Fibroblast of the aortic adventitia (primary cell): ENCODE measurements at places on chromosomes 16 and 17.
A peak's percentile ranks its signal among the peaks of the same experiment; 100 is the strongest.

GRCh38 chr16:8751481-8752311 lies 45.7 kb downstream of the TMEM186 start:
- peak; percentile 70 for DNase-seq

- no peak for DNase-seq
Measured at GRCh38 chr16:69495821-69496220, 69.9 kb upstream of the NFAT5 start.

GRCh38 chr16:57134982-57135381 lies 42.6 kb downstream of the CPNE2 start:
- DNase-seq = no peak

DNA sequence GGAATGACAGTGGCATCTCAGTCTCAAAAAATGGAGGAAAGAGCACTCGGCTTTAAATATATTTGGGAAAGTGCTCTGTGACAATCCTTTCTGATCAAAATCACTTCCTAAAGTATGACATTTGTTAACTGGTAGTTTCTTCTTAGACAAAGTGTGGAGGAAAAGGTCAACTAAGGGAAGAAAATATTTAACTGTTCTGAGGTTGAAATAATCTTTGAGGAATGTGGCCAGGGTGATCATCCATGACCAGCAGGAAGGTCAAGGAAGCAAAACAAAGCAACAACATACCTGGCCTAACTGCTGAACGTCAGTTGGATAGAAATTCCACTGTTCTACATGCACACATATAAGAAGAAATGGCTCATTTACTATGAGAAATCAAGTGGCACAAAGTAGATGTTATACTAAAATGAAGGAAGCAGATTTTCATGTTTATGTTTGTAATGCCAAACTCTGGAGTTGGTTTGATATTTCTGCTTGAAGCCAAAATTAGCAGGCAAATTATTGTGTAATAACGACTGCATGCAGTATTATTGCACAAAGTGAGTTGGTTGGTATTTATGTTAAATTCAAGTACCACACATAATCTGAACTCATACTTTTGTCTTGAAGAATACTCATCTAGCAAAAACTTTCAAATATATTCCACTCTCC lies 87.3 kb upstream of the CORO6 start:
- DNase-seq = peak; percentile 34

DNA sequence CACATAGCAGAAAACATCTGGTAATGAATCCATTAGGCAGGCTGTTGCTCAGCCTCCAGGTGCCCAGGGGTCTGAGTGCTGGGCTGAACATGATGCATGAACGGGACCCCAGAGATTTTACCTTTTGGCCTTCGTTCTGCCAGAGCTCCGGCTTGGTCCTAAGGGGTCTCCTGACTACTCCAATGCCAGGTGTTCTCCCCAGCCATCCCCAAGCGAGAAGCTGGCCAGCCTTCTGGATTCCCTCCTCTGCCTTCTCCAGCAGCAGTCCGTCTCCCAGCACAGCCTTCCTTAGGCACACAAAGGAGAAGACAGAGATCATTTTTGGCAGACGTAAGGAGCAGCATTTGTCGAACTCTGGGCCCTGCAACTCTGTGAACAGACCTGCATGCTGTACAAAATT lies 109.4 kb downstream of the RBFOX1 start:
- no peak for DNase-seq

- no peak for DNase-seq
Measured at GRCh38 chr17:35390156-35390555, 16.7 kb upstream of the SLFN11 start.

GRCh38 chr16:27522173-27522707 lies 27.5 kb downstream of the GTF3C1 start:
- DNase-seq = no peak

DNA sequence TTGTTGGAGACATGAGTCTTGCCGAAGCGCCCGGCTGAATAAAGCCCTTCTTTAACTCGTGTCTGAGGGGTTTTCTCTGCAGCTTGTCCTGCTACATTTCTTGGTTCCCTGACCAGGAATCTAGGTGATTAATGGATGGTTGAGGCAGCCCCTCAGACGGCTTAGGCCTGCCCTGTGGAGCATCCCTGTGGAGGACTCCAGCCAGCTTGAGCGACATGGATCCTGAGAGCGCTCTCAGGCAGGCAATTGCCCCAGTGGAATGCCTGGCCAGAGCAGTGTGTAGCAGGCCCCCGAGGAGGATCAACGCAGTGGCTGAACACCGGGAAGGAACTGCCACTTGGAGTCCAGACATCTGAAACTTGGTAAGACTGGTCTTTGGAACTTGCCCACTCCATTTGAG lies 17.3 kb upstream of the ENDOV start:
- DNase-seq = no peak

DNA sequence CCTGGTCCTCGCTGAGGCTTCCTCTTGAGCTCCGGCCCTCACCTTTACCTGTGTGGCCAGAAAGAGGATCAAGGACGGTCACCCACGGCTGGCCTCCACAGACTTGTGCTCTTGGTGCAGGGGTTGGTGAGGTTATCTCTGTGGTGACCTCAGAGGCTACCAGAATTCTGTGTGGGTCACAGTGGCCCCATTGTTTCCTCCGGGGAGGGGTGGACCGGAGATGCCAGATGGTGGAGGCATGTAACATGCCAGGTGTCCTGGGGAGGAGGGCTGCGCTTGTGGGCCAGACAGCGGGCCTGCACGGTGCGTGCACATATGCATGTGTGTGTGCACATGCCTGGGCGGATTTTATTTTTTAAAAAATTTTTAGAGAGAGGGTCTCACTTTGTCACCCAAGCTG lies 6.3 kb downstream of the SGCA start:
- DNase-seq = no peak

GRCh38 chr16:88489163-88489741 lies 36.2 kb downstream of the ZFPM1 start:
- DNase-seq = no peak

- no peak for DNase-seq
Measured at GRCh38 chr16:13780406-13781168, 139.4 kb upstream of the ERCC4 start.

DNA sequence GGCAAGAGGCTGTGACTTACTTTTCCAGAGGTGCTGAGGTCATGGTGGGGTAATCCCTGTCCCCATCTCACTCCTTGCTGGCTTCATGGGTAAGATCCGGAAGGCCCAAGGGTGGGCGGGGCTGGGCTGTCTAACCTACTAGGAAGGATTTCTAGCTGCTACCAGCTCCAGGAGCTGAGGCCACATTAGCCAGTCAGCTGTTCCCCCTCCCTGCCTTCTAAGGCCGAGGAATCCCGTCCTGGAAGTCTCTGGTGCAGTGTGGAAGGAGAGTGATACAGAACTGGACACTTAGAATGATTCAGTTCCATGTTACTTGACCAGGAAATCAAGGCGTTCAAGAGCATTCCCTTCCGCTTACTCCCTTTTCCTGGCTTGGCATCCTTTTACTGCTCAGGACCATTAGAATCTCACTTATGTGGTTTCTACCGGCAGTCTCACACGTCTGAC lies 8.9 kb downstream of the GNGT2 start:
- peak; percentile 64 for DNase-seq

DNA sequence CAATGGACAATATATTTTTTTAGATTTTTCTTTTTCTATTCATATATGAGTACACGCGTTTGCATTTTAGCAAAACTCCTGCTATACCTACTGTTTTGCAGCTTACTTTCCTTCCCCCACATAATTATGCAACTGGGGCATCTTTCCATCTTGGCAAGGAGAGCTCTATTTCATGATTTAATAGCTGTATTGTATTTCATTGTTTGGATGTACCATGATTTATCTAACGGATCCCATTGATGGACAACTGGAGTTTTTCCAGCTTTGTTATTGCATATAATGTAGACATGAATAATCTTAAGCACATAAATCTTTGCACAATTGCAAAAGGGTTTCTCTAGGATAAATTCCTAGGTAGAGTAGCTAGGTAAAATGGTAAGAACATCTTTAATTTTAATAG lies 133.9 kb downstream of the PITPNC1 start:
- no peak for DNase-seq

GRCh38 chr16:4570688-4571321 lies 14.7 kb downstream of the C16orf96 start:
- no peak for DNase-seq

DNA sequence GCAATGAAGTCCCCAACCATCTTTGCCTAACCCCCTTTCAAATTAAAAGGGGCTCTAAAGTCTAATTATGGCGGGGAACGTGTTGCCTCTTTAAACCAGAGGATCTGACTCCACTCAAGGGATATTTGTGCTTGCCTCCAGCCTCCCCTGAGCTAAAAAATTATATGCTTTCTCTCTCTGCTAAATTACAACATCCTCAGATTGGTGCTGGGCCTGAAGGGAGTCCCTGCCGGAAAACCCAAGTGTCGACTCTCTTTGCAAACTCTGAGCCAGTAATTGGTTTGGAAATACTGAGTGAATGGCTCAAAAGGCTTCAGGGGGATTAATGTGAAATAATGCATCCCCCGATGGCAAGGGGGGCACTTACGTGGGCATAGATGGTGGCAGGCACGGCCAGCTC lies 208.5 kb upstream of the TNRC6C start:
- no peak for DNase-seq

DNA sequence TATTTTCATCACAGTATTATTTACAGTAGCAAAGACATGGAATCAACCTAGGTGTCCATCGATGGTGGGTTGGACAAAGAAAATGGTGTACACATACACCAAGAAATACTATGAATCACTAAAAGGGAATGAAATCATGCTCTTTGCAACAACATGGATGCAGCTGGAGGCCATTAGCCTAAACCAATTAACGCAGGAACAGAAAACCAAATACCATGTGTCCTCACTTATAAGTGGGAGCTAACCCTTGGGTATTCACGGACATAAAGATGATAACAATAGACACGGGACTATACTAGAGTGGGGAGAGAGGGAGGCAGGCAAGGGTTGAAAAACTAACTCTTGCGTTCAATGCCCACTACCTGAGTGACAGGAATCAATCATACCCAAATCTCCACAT lies 41.0 kb downstream of the MRPS23 start:
- DNase-seq = no peak
